CD4-positive, alpha-beta T cell treated with Interferon alpha-2 for 1 hour (primary cell): ENCODE measurements at places on chromosomes 1 and 21.

DNA sequence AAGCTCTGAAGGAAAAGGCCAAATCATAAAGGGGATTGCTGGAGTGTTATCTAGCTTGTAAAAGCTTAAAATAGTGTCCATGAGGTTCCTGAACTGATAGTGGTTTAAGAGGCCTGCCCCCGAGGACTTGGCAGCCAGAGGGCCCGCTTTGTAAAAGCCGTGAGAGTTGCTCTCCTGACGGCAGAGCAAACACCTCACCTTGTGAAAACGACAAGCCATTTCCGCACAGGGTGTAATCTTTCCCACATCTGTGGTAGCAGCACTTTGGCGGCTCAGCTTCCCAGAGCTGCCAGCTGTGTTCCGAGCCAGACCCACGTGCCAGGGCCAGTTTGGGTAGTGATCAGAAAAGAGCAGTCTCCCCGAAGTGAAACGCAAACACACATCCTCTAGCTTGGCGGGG is 37.0 kb downstream of the SERBP1 start:
- no peak for DNase-seq

GRCh38 chr1:76294482-76295194 is 220.1 kb downstream of the ST6GALNAC3 start:
- DNase-seq = no peak

- DNase-seq = no peak
Measured at GRCh38 chr1:194477908-194478307, 1291.5 kb upstream of the B3GALT2 start.

DNA sequence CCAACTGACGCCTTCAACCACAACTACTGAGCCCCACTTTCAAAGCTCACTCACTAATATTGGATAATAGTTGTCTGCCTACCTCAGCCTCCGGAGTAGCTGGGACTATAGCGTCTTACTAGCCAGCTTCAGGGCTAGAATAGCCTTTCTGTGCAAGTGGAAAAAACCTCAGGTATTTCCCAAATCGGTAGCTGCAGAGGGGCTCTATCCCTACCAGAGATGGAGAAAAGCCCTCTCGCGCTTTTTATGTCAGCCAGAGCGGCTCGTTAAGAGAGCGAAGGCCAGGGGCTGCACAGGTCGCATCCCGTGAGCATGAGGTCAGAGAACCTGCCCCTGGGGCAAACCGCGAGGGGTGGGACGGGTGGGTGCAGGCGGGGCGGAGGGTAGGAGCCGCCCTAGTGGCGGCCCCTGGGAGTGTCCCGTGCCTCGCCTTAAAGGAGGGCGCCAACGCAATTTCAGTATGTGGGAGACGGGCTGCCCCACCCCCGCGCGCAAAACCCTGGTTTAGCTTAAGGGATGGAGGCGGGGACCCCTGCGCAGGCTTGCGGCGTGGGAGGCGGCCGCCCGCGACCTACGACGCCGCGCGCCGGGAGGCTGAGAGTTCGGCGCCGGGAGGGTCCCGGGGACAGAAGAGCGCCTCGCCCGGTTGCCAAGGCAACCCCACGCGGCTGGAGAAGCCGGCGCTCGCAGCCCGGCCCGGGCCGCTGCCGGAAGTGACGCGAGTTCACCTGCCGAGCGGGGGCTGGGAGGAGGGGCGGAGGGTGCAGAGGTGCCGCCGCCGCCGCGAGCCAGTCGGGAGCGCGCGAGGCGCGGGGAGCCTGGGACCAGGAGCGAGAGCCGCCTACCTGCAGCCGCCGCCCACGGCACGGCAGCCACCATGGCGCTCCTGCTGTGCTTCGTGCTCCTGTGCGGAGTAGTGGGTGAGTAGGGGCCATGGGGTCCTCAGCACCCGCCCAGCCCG is at the start of gene CXADR:
TSS of gene CXADR (plus strand) at position 791 of the 961 bp plus-strand sequence. CDS start at position 878, 87 bp downstream.
- DNase-seq = peak; percentile 77

GRCh38 chr1:160058087-160058486 is 11.9 kb downstream of the KCNJ10 start:
- DNase-seq = no peak

DNA sequence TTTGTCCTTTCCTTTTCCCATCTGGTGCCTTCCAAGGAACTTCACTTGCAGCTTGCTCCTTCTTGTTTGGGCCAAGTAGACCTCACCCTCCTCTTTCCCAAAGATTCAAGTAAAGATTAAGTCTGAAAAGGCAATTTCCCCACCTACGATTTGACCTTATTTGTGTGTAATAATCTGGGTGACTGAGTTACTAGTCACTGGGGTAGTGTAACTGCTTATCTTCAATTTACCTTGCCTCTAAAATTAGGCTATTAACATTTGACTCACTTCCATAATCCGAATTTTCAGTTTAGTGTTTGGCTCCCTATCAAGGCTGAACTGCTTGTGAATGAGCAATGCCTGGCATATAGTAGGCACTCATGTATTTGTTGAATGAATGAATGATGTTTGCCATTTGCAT is 59.6 kb downstream of the PLA2G4A start:
- DNase-seq = no peak

DNA sequence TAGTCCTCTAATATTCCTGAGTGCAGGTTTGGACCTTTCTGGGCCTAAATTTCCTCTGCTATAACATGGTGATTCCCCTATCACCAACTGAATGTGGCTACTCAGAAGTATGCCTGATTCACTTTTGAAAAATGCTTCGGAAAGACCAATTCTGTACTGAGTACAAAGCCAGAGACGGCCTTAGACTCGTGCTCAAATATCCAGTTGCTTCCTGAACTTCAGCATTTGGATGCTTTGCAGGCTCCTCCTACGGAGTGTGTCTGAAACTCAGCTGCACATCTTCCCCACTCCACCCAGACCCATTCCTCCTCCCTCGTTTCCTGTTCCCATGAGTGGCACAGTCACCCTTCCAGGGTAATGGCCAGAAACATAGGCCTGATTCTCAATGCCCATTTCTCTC is 98.4 kb upstream of the GADD45A start:
- DNase-seq = no peak

DNA sequence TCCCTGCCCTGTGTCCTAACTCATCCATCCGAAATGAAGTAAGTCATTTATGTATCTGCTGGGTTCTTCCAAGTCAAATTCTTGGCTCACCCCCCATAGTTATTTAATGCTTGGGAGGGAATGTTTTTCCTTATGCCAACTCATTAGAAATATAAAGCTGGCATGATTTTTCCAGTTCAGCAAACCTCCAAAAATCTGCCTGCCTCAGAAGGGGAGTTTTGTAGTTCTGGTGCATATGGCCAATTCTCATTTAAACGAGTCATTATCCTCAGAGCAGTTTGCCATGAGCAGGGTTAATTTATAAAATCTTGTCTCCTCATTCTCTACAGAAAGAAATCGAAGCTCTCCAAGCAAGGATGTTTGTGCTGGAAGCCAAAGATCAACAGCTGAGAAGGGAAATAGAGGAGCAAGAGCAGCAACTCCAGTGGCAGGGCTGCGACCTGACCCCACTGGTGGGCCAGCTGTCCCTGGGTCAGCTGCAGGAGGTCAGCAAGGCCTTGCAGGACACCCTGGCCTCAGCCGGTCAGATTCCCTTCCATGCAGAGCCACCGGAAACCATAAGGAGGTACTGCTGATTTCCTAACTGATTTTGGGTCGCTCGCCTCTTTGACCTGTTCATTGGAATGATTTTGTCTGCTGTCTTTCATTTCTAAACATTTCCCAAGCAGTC is 144.1 kb downstream of the DISC1 start:
- DNase-seq = no peak

DNA sequence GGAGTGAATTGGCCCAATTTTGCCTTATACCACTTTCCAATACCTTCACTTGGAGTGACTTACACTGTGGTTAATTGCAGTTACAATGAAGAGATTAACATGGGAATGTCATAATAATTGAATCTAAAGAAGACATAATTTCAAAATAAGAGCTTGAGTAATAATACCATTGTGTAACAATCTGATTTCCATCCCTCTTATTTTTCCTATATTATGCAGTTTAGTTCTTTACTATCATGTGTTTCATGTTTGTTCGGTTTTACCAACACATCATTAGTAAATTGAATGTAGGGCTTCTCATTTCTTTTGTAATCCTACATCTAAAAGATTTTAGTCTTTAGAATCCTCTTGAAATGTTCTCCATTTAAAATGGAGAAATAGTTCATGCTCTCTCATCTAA is 19.2 kb upstream of the XPR1 start:
- DNase-seq = no peak

GRCh38 chr1:8364528-8365442 is 46.9 kb downstream of the SLC45A1 start:
- DNase-seq = no peak

DNA sequence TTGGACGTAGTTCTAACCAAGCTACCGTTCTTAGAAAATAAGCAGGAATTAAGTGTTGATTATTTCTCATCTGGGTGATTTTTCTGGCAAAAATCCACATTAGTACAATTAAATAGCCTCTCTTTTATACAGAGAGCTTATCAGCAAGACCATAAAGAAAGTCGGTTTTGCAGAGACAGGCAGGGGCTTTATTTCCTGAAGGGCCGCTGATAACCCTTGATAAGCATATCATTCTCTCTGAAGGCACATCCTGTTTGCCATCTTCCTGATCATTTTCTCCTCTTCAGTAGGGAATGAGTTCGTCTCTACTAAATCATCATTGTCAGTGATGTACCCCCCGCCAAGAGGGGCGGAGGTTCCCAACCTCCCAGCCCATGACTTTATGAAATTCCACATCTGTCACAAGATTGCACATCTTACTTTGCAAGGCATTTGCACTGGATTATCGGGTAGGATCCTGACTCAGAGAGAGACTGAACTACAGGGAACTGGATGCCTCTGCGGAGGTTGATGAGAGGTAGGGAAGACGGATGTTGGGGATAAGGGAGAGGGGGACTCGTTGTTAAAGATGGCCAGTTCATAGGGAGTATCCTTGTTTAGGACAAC is 115.7 kb downstream of the KCNJ6 start:
- DNase-seq = no peak

DNA sequence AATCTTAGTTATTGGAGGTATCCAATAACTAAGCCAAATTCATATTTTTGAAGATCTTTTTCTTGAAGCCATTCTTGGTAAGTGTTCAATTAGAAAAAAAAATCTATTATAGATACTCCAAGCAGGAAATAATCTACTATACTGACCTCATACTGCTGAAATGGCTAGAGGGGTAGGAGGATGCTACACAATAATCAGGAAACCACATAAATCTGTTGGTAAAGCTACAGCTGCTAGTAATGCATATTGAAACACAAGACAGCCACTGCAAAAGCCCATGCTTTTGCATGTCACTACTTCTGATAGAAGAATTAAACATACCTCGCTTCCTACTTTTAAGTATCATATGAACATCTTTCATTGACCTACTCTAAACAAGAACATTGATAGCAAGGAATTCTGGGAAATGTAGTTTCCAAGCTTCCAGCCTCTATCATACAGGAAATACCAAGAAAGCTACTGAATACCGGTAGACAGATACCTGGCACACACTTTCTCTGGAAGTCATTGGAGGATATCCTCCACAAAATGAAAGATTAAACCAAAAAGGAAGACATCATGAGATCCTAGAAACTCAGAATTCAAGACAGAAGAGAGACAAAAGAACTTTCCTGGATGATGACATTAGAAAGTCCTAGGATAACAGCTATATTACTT is 103.0 kb upstream of the VAV3 start:
- DNase-seq = no peak

DNA sequence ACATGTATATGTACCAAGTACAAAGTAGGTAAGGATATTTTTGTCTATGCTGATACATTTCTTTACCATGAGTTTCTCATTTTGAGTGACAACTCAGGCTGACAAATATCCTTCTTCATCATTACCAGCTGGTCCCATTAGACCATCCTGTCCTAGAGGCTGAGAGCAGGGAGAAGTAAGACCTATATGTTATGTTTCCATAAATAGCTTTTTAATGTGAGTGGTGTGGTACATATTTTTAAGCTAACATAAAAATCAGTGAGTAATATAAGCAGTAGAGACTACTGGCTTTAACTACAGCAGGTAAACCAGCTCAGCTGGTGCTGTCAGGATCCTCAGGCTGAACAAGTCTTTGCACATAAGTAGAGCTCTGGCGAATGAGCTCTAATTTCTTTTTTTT is 62.4 kb downstream of the CLEC20A start:
- no peak for DNase-seq

- DNase-seq = no peak
Measured at GRCh38 chr1:51649593-51650091, 32.8 kb downstream of the OSBPL9 start.

GRCh38 chr1:220420726-220421125 is 107.2 kb upstream of the MARK1 start:
- no peak for DNase-seq

- no peak for DNase-seq
Measured at GRCh38 chr21:34524646-34525601, 12.9 kb upstream of the KCNE1 start.

- no peak for DNase-seq
Measured at GRCh38 chr1:74465193-74465681, 47.2 kb downstream of the LRRC53 start.

GRCh38 chr21:15731243-15731613 is 1.4 kb downstream of the USP25 start:
- DNase-seq = no peak

DNA sequence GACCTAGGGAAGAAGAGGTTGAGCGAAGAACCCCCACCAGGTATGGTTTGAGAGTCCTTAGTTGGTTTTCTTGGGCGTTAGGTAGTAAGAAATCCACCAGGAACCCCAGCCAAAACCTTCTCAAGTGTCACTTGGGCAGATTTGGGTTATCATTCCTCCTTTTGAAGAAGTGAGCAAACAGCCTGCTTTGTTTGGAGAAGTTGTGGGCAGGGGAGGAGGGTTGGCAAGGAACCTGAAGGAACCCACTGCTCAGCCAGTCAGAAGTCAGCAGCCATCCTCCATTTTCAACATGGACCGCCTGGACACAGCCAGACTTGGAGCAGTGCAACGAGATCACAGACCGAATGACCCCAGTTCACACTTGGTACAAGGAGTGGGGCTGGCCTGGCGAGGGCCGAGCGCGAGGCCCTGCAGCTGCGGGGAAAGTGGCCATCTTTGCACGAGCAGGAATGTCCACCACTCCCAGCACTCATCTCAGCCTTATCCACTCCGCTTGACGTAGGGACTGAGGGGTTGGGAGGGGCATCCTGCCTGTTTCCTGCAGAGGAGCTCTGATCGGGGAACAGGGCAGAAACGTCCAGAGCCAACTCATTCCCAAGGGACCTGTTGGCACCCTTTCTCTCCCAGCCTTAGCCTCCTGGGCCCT is 7.2 kb downstream of the ADPRS start:
- no peak for DNase-seq

- no peak for DNase-seq
Measured at GRCh38 chr1:43068911-43069310, 103.2 kb downstream of the EBNA1BP2 start.

DNA sequence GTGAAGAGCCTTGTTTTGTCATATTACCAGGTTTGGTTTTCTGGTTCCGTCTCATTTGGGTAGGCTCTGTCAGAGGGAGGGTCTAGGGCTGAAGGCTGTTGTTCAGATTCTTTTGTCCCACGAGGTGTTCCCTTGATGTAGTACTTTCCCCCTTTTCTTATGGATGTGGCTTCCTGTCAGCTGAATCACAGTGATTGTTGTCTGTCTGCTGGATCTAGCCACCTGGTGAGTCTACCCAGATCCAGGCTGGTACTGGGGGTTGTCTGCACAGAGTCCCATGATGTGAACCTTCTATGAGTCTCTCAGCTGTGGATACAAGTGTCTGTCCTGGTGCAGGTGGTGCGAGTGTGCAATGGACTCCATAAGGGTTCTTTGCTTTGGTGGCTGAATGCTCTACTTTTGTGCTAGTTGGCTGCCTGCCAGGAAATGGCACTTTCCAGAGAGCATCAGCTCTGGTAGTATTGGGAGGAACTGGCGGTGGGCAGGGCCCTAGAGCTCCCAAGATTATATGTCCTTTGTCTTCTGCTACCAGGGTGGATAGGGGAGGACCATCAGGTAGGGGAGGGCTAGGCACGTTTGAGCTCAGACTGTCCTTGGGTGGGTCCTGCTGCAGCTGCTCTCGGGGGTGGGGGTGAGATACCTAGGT is 246.0 kb downstream of the RYR2 start:
- no peak for DNase-seq
